ENCODE measurements at places on chromosomes 5 and 9.

- H3K36me3 ChIP-seq = no peaks in the 10 kb centered on the region
- H3K4me3 ChIP-seq = no peak overlapping the region
- no peaks in the 10 kb centered on the region for H3K27me3 ChIP-seq
- DNase-seq = no peak
- no peaks in the 10 kb centered on the region for H3K4me1 ChIP-seq
Measured at GRCh38 chr5:65066387-65067146, 297.8 kb downstream of the CWC27 start.

DNA sequence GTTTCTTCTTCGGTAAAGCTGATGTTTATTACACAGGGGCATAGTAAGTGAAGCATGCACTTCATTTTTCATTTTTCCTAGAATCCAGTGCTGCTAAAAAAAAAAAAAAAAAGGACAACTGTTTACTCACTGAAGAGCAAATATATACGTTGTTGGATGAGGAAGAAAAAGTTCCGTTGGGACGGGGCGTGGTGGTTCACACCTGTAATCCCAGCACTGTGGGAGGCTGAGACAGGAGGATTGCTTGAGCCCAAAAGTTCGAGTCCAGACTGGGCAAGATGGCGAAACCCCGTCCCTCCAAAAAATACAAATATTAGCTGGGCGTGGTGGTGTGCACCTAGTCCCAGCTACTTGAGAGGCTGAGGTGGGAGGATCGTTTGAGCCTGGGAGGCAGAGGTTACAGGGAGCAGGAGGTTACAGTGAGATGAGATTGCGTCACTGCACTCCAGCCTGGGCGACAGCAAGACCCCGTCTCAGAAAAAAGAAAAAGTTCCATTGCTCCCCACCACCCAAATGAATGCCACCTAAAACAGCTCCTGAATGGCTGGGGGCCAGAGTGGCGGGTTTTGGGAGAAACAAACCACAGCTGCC is 60.1 kb upstream of the GNE start:
- no peak overlapping the region for H3K4me3 ChIP-seq
- no peaks in the 10 kb centered on the region for H3K36me3 ChIP-seq
- no peaks in the 10 kb centered on the region for H3K4me1 ChIP-seq
- H3K27ac ChIP-seq = no peak overlapping the region
- no peak for DNase-seq

GRCh38 chr5:13640270-13640669 is 304.2 kb downstream of the DNAH5 start:
- DNase-seq = no peak
- no peak overlapping the region for H3K27ac ChIP-seq
- no peak overlapping the region for H3K4me3 ChIP-seq
- H3K4me1 ChIP-seq = no peaks in the 10 kb centered on the region
- no peaks in the 10 kb centered on the region for H3K36me3 ChIP-seq
- H3K27me3 ChIP-seq = no peaks in the 10 kb centered on the region

DNA sequence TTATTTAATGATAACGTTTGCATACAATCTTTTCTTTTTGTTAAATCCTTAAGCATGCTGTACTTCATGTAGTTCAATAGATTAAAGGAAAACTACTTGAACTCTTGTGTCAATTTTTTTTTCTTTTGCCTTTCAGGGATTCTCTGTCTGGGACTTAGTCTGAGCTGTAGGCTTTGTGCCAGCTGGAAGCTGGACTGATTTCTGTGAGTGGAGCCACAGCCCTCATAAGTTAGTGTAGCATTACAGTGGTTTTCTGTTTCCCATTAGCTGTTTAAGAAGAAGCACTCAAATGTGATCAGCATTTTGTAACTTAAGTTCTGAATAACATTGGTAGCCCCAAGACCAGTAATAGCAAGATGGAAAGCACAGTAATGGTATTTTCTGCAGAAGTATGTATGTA is 330.6 kb upstream of the MEF2C start:
- H3K4me1 ChIP-seq = no peaks in the 10 kb centered on the region
- H3K36me3 ChIP-seq = no peaks in the 10 kb centered on the region
- H3K27ac ChIP-seq = no peak overlapping the region
- no peaks in the 10 kb centered on the region for H3K27me3 ChIP-seq

GRCh38 chr5:169811023-169811422 is 169.3 kb downstream of the INSYN2B start:
- no peaks in the 10 kb centered on the region for H3K4me1 ChIP-seq
- DNase-seq = no peak
- no peak overlapping the region for H3K27ac ChIP-seq
- no peak overlapping the region for H3K4me3 ChIP-seq
- peaks cover 19% of the 10 kb centered on the region for H3K36me3 ChIP-seq
- no peaks in the 10 kb centered on the region for H3K27me3 ChIP-seq
